PC-9 (cell line): ENCODE measurements at places on chromosomes 6 and 20.

- peak; percentile 63 for DNase-seq
Measured at GRCh38 chr6:44072959-44073611, 54.2 kb downstream of the MRPL14 start.

DNA sequence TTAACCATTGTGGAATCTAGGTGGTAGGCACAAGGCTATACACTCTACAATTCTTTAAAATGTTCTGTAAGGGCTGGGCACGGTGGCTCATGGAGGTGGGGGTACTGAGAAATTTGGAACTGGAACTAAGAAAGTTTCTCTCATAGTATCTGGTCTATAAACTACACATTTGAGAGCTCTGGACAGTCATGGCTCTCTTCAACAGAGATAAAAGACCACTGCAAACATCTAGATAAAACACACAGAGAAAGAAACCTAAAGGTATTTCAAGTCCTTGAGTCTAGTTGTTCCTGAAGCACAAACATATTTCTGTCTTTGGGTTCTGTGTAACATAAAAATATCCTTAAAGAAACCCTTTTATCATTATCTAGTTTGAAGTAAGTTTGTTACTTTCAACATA lies 35.2 kb downstream of the ILRUN start:
- no peak for DNase-seq

DNA sequence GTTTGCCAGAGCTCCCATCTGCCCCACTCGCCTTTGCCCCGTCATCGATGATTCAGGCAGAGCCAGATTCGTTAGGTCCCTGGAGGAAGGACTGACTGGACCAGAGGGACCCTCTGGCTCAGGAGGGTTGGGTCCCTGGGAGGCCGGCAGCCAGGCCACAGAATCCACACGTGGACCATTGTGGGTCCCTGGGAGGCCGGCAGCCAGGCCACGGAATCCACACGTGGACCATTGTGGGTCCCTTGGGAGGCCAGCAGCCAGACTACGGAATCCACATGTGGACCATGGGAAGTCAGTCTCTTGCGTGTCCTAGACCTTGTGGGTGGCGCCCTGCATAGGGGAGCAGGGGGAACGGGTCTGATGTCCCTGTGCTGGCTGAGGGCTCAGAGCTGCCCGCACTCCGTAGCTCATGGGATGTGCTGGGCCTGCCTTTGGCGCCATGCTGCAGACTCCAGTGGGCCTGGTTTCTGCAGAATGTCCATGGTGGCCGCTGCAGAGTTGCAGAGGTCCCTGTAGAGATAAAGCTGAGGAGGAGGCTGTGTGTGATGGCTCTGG lies 23.5 kb downstream of the UCKL1 start:
- no peak for DNase-seq

DNA sequence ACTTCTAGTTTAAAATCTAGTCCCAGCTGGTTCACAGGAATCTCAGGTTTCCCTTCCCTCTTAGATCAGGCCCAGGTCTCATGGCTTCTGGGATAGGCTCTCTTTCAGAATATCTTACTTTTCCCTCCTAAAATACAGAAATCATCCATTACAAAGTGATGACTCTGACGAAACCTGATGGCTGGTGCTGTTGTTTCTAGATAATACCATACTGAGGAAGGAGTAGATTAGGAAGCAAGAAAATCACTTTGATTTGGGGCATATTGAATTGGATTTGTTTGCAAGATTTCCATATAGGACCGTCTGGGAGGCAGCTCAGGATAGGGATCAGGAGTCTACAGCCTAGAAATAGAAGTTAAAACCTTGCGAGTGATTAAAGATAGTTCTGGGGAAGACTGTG lies 3.6 kb downstream of the ZKSCAN3 start:
- DNase-seq, result no peak

DNA sequence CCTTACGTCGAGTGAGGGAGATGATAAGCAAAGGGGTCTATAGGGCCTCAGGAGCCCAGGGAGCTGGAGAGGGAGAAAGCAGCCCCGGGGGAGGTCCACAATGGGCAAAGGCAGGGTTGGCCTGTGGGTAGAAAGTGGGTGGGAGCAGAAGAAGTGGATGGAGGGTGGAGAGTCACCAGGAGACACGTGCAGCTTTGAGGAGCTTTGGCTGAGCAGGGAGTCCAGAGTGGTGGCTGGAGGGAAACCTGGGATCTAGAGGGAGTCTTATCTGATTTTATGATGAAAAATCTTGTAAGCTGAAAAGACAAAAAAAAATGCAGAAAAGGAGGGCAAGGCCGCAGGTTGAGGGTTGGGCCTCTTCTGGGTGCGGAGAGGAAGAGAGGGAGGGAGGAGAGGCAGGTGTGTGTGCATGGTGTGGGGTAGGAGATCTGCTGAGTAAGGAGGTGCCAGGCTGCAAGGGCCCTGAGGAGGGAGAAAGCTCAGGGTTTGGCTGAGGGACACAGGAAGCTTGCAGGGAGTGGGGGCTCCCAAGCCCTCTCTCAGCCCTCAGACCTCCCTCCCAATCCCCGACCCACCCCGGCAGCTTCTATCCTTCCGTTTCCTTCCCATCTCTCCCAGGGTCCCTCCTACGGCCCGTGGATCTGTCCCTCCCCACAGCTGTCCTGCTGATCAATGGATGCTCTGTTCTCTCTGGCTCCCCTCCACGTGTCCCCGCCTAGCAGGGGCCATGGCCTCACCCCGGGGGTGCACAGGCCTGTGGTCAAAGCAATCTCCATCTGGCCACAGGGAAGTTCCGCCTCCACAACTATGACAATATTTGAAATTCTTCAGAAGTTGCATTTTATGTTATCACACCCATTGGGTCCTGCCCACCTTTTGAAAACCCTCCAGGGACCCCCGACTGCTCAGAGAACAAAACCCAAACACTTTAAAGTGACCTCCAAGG lies 17.1 kb upstream of the BPI start:
- no peak for DNase-seq

- DNase-seq, result no peak
Measured at GRCh38 chr20:33010133-33010504, 2.6 kb downstream of the BPIFB2 start.

DNA sequence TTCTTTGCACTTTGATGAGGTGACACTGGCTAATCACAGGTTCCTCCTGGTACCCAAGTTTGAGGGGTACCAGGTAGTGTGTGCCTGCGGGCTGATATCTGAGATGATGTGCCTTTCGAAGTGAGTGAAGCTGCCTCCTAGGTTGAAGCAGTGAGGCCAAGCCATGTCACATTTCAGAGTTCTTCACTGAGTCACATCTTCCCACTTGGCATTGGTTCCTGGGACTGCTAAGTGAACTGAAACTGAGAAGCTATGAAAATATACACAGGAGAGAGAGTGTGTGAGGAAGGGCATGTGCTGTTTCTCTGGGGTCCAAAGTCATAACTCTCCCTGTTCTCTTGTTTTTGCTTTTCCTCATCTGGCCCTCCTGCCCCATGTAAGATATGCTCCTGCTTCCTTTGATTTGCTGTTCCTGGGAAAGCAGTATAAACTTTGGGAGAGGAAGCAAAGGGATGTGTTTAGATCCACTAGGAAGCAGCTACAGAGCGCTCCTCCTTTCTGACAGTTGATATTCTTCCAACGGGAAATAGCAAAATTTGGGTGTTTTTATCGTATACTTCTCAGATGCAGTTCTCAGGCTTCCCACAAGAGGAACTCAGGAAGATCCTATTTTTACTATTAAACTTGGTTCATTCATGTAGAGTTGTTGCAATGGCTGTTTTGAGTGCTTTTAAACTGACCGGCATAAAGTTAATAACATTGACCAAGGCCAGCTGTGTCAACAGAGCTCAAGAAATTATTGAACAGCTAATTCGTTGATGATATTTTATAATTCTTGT lies 153.7 kb downstream of the MOXD1 start:
- DNase-seq, result peak; percentile 27

- DNase-seq, result peak; percentile 29
Measured at GRCh38 chr20:52572687-52573086, 381.1 kb upstream of the ZFP64 start.

DNA sequence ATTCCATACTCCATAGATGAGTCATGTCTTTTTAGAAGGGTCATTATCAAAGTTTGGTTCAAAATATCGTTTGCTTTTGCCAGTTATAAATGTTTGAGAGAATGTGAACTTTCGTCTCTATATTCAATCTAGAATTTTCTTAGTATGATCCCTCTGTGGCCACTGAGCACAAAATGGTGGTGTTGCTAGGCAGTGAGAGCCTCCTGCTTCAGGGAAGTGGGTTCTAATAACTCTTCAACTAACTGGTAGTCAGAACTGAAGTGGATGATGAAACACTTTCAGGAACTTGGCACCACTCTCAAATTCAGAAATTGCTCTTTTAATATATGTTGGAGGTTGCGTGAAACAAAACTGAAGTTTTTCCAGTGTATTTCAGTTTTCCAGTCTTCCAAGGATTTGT lies 125.0 kb upstream of the DOK5 start:
- no peak for DNase-seq

GRCh38 chr6:29763491-29764289 lies 40.5 kb downstream of the HLA-F start:
- peak; percentile 51 for DNase-seq

GRCh38 chr6:6681075-6681849 lies 92.7 kb downstream of the LY86 start:
- DNase-seq, result no peak

DNA sequence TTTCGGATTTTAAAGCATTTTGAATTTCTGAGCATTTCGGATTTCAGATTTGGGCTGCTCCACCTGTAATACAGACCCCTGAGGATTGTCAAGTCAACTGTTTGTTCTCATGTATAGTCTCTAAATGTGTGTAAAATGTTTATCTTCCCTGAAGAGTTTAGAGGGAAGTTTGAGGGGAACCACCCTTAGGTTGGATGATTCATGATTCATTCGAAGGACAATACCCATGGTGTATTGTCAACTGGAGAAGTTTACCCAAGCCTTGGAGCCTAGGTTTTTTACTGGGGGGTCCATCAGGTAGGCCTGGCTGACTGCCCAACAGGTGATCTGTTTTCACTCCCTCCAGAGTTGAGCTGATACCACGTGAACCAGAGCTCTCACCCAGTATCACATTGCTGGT lies 18.9 kb downstream of the GSTA4 start:
- no peak for DNase-seq
